SK-N-DZ (cell line): ENCODE measurements at places on chromosomes 16 and 17.

GRCh38 chr17:4678448-4679026 lies 25.4 kb downstream of the PELP1 start:
- DNase-seq, result peak; percentile 49

GRCh38 chr17:7217113-7217987 lies 2.3 kb downstream of the DLG4 start:
- peak; percentile 78 for DNase-seq

- DNase-seq, result no peak
Observed at GRCh38 chr17:81085420-81085911, 50.5 kb downstream of the BAIAP2 start.

DNA sequence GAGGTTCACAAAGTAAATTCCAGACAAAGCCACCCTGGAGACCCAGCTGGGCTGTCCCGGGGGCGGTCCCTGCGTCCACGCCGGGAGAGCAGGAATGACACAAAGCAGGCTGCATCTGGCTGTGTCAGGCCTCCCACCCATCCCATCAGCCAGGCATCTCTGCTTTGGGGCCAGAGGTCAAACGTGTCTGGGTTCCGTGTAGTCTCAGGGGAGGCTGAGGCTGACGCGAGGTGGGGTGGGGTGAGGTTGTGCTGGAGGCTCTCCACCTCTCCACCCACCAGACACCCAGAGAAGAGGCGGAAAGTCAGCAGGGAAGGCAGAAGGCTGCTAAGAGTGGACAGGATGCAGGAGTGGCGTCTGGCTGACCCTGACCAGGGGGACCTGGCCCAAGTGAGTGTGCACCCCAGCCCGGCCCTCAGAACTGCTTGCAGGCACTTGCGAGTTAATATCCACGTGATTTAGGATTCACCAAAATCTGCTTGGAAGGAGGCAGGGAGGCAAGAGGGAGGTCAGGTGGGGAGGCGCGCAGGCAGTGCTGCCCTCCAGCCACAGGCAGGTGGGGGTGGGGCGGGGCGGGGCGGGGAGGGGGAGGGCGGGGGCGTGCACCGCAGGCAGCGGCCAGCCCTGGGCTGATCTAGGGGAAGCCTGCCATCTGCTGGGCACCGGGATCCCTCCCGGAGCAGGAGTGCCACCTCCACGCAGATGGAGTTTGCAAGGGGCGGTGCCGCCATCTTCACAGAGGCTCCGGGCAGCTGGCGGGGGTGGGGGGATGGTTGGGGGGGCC lies 44.3 kb downstream of the TBC1D16 start:
- DNase-seq, result peak; percentile 92

- no peak for DNase-seq
Observed at GRCh38 chr16:53094013-53094630, 39.3 kb downstream of the CHD9 start.

DNA sequence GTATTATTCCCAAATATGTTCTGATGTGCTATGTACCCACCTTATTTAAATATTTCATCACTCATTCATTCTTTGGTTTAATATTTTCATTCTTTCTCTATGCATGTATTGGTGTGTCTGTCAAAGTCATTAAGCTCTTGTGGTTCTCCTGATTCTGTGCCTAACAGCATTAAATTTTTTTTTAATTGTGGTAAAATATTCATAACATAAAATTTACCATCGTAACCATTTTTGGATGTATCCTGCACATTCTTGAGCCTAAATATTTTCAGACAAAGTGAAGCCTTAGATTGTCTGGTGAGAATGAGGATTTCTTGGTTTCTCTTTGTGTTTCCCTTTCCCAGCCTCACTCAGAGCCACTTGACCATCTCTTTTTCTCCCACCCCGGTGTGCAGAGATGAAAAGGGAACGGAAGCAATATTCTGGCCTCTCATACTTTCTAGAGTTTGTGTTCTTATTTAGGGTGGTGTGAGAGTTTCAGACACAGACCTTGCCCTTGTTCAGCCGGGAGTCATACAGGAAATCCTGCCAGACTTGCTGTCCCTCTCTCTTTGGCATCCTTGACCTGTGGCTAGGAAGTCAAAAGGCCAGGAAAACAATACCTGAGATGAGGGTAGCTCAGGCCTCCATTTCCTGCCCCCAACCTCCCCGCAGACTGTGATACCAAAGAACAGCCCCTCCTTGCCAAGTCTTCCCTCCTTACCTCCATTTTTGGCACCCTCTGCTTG lies 4.9 kb downstream of the CCL5 start:
- no peak for DNase-seq
